ENCODE measurements at places on chromosomes 3 and 15. TPM values are rescaled to one million over a fixed set of nuclear protein-coding genes. Genes with fewer than 3 reads are reported as not detected.

- no peak for DNase-seq
Observed at GRCh38 chr3:4071481-4072184, 231.5 kb upstream of the SETMAR start.

SLC12A1 gene
- not detected for total RNA-seq

- DNase-seq: no peak
Observed at GRCh38 chr15:23002920-23003319, 22.8 kb upstream of the CYFIP1 start.

GRCh38 chr3:48431224-48432029 lies 1.5 kb upstream of the PLXNB1 start:
- DNase-seq: no peak

DNA sequence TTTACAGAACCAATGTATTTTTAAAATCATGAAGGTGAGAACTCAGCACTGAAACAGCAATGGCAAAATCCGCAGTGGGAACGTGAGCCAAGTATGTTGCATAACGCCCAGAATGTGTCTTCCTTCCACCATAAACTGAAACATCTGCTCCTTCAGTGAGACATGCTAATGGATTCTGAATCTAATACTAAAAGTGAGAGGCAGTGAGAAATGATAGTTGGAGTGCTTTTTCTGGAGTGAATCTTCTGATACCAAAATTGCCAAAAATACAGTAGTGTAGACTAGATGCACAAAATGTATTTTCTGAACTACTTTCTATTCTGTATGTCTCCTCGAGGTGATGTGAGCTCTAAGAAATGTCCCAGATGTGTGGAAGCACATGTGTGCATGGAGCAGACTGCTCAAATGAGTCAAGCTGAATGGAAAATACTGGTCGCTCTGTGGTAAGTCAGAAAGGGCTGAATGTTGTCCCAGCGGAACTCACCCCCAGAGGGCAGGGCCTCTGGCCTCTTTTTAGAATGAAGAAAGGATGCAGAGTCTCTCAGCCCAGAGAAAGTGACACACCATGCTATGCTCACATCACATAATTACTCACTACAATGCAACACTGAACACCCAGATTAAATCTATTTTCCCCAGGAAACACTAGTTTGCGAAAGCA lies 73.0 kb downstream of the ATP10A start:
- DNase-seq: peak; percentile 63

GRCh38 chr3:1830851-1831250 lies 267.8 kb upstream of the CNTN4 start:
- no peak for DNase-seq

SLC9A9 gene
- not detected for total RNA-seq

DNA sequence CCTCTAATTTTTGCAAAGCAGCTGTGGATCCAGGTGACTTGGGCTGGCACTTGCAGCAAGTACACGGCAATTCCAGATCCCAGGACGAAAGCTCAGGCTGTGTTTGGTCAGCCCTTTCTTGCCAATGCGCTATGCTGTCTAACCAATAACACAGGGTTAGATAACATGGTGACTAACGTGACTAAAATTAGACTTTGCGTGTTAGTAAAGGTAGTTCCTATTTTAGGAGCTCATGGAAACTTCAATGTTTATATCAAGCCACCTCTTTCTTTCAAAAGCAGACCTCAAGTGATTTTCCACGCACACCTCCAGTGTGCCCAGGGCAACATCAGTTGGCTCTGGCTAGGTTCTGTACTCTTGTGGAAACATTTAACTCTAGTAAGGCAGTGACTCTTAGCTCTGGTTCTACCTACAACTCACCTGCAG lies 32.5 kb downstream of the CDCP1 start:
- no peak for DNase-seq

DNA sequence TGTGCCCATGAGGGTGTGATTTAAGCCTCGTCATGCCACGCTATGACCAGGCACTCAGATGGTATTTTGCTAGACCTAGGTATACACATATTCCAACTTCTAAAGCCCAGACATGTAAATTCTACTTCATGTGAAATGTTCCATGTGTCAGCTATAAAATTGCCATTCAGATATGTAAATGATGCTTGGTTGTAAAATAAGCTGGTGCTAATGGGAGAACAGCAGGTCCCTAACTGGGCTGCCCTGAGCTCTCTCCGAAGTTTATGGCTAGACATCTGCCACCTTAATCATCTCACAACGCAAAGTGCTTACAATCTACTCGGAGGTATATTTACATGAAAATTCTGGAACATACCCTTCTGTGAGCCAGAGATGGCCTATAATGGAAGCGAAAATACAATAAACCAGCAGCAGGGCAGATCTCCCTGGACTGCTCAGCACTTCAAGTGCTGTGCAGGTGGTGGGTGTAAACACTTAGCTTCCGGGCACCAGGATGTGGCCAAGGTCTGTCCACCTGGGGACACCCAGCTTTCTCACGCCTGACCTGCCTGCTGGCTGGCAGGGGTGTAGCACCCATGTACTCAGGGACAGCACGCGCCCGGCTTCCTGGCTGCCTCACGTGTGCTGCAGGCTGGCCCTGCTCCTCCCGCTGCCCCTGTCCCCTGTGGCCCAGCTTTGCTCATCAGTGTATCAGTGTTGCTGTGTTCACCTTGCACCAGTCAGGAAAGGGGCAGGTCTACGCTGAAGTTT lies 82.0 kb downstream of the CHDH start:
- DNase-seq: no peak

CORO2B gene
- 2.5 TPM for total RNA-seq

GRCh38 chr15:31150732-31151231 lies 49.3 kb upstream of the TRPM1 start:
- no peak for DNase-seq

DNA sequence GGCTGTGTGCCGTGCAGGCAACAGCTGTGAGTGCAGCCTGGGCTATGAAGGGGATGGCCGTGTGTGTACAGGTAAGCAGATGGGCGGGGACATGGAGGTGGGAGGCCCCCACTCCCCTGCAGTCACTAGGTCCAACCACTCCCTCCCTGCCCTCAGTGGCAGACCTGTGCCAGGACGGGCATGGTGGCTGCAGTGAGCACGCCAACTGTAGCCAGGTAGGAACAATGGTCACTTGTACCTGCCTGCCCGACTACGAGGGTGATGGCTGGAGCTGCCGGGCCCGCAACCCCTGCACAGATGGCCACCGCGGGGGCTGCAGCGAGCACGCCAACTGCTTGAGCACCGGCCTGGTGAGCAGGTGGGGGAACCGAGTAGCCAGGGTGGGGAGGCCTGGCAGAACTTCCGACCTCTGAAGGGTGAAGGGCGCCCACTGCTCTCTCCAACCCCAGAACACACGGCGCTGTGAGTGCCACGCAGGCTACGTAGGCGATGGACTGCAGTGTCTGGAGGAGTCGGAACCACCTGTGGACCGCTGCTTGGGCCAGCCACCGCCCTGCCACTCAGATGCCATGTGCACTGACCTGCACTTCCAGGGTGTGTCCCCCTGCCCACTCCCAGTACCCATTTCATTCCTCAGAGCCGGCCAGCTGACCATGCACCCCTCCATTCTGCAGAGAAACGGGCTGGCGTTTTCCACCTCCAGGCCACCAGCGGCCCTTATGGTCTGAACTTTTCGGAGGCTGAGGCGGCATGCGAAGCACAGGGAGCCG lies 11.6 kb downstream of the NT5DC2 start:
- DNase-seq: no peak

DNA sequence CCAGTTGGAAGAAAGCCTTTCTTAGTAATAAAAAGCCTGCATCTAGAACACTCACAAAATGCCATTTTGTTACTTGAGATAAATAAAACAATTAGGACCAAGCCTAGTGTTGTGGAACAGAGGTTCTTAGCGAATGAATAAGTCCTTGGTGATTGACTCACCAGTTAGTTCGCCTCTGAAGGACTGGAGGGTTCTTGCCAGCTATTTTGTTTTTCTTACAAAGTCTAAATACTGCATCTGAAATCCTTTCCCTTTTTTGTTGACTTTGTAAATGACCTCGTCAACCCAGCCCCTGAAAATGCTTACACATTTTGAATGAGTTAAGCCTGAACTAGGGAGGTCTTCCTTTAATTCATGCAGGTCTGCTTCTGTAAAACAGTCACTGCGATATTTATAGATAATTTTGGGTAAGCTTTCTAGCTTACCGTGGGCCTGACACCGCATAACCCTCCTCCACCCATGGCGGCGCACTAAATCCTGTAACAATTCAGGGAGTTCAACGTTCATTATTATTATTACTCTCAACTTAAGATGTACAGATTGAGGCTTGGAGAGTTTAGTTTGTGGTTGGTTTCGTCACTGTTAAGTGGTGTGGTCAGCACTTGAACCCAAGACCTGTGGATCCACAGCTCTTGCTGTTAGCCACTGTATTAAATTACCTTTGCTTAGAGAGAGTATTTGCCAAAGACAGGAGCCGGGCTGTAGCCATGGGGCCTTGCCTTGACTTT lies 45.0 kb upstream of the SACM1L start:
- peak; percentile 42 for DNase-seq

DNA sequence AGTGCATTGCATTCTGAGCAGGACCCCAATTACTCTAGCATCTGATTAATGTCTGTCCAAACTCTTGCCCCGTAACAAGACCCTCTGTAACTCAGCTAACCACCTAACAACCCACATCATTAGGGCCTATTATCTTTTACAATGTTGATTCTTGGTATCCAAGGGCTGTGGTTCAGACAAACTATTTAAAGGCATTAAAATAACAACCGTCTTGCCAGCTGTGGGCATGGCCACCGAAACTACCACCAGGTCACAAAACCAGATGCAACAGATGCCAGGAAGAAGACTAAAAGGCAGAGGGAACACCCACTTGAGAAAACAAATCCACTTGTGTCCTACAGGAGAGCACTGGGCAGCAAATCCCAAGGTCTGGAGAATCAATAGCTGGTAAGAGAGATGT lies 262.9 kb downstream of the ERC2 start:
- DNase-seq: no peak

- no peak for DNase-seq
Observed at GRCh38 chr3:5732081-5732480, 544.6 kb downstream of the EDEM1 start.

DNA sequence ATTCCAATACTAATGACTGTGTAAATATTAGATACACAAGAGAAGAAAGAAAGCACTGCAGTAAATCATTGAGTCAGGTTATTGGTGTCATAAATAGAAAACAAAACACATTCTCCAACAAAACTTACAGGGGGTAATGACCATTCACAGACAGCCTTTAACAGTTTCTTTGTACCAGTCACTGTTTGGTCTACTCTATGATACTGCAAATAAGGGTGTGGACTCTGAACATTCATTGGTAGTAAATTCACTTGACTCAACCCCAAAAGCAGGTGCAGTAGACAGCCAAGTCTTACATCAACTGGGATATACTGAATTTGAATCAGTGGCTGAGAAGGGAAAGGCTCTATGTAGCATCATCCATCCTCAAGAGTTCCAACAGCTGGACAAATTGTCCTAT lies 463.5 kb downstream of the FOXP1 start:
- DNase-seq: no peak

DNA sequence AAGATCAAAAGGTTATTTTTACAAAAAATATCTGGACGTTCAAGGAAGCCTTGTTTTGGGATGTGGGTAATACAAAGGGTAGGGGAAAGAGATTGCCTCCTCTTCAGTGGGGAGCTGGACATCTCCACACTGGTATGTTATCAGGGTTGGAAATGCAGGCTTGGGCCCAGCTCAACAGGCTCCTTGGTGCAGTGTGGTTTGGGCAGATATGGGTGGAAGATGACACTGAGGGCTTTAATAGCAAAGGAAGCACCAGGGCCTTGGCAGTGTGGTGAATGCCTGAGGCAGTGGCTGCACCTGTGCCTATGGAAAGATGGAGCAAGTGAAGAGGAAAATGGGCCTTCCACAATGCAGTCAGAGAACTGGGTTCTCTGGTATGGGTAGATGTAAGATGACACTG lies 11.2 kb upstream of the MED12L start:
- DNase-seq: no peak

ZNF774 gene
- 1.5 TPM for total RNA-seq

DNA sequence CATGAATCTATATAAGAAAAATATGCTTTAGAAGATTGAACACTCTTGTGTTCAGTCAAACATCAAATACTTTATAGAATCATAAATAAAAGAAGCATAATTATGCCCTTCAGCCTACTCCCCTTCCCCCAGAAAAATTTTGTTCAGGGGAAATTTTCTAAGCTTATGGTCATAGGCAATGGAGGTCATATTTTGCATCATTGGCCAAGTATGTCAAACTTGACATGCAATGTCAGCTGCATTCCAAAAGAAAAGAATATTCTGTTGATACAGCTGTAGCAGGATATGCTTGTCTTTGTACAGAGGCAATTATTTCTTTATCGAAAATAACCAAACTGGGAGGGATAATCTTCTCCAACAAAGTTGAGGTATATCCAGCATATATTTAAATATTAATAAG lies 328.2 kb downstream of the ZIC1 start:
- DNase-seq: no peak
